ENCODE measurements at places on chromosomes 11 and 22.

GRCh38 chr11:120261931-120262330, 22.0 kb downstream of the POU2F3 start:
- DNase-seq, result no peak

GRCh38 chr22:25039754-25040153, 87.2 kb downstream of the KIAA1671 start:
- no peak for DNase-seq

DNA sequence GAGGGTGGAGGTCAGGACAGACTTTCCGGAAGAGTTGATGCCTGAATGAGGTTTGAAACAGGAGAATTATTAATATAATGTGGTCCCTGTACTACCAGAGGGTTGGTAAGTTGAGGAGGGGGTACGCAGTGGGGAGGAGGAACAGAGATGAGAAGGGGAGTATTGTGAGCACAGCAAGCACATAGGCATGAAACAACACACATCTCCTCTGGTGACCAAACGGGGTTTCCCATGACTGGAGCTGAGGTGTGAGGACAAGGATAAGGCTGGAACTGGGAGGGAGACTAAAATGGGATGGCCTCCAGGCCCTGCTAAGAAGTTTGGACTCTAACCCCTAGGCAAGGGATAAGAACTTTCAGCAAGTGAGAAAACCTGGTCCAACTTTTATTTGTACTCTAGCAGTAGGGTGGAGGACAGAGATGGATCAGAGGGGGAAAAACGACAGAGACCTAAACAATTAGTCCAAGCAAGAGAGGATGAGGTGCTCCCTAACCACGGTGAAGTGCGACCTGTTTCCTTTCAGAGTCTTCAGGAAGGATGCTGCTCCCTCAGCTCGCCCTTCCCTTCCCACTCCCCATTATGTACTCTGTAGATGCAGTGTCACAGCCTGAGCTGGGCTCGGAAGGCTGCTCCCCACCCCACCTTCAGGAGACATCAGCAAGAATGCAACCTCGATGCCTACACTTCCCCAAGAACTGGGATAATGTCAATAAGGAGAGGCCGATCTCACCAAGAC, 59.2 kb downstream of the BTG4 start:
- DNase-seq, result no peak

DNA sequence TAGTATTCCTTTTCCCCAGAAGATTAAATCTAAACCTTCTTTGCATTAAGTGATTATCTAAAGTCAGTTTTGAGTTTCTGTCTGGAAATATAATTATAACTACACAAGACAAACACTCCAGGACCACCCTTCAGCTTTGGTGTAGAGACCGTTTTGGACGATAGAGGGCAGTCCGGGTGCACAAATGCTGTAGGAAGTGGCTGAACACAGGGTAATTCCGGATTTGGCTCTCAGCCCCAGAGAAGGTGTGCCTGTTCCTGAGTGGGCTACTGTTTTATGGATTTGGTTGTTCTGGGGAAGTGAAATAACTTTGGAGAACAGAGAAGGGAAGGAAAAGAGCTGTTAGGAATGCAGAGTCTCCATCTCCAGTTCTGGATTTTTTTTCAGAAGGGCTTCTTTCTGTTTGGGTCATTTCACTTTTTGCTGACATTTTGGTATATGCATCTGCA, 14.8 kb downstream of the EXT2 start:
- DNase-seq, result peak; percentile 50

DNA sequence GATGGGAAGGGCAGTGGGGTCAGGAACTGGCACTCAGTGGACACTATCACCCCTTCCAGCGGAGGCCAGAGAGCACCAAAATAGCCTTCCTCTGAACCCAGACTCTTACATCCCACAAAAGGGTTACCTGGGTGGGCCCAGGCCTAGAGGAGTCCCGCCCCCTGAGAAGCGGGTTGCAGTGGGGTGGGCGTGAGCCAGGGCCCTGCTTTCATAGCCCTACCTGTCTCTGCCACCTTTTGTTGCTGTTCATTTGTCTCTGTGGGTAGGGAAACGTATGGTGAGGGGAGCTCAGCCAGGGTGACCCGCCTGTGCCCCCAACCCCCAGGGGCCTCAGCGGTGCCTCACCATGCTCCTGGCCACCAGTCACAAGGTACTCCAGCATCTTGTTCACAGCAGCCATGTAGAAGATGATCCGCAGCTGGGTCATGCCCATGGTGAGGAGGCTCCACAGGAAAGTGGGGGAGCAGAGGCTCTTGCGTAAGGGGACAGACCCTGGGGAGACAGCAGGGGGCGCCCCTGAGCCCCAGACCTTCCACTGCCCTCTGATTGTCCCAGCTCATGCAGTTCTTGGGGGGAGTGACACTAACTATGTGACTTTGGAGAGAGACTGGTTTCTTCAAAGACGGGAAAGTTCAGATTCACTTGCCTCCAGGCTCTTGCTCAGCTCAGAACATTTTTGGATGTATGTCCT, 24.0 kb downstream of the SLC43A1 start:
- peak; percentile 76 for DNase-seq

DNA sequence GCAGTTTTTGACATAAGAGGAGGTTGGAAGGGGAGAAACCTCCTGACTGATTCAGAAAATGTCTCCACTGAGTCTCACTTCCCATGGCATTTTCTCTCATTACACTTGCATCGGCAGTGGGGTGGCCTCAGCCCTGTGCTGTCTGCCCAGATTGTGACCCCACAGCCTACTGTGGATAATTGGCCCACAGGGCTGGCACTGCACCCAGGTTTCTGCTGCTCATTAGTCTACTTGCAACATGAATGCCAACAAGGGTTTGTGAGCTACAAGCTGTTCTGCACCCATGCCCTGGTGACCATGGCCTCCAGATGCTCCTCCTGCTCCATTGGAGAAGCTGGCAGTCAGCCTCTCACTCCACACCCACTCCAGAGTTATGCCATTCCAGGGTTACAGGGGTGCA, 296.0 kb downstream of the CTTN start:
- no peak for DNase-seq

Measured in hematopoietic multipotent progenitor cell treated with erythropoietin and hydrocortisone succinate and interleukin-3 and kit ligand, for 17 days (in vitro differentiated cells).